ENCODE measurements at places on chromosomes 2 and 18.
A peak's percentile ranks its signal among the peaks of the same experiment; 100 is the strongest.

GRCh38 chr2:128145651-128146050 lies 54.7 kb downstream of the UGGT1 start:
- no peak for DNase-seq

DNA sequence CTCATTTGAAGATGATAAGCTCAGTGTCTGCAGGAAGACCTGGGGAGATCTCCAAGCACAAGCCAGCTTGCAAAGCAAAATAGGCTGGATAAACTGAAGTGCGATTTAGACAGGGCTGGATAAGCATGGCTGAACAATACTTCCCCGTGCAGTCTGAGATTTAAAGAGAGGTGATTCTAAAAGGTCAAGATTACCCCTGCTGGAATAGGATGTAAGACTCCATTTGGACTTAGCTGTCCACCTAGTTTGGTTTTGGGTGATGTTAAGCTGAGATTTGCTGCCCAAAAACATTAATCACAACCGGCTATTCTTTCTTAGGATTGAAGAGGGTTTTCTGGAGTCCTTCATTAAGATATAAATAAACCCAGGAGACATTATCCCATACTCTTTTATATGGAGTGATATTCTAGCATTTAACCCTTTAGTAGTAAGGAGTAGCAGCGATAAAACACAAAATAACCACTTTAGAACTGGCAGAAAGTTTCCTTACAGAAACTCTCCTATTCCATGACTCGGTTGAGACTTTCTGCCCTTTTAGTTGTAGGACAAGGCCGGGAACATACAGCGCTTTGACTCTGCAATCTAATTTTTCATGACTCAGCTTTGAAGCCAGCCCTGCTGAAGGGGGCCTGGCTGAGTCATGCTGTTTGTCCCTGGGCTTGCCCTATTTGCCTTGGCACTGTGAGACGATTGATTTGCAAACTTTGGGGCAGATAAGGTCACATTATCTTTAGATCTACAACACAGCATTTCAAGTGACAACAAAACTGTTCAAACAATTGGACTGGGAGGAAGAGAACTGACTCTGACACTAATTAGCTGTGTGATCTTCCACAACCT lies 238.2 kb downstream of the GCA start:
- DNase-seq = no peak

- peak; percentile 62 for DNase-seq
These were observed 32.0 kb upstream of the GPR55 start for GRCh38 chr2:230956827-230957755.

DNA sequence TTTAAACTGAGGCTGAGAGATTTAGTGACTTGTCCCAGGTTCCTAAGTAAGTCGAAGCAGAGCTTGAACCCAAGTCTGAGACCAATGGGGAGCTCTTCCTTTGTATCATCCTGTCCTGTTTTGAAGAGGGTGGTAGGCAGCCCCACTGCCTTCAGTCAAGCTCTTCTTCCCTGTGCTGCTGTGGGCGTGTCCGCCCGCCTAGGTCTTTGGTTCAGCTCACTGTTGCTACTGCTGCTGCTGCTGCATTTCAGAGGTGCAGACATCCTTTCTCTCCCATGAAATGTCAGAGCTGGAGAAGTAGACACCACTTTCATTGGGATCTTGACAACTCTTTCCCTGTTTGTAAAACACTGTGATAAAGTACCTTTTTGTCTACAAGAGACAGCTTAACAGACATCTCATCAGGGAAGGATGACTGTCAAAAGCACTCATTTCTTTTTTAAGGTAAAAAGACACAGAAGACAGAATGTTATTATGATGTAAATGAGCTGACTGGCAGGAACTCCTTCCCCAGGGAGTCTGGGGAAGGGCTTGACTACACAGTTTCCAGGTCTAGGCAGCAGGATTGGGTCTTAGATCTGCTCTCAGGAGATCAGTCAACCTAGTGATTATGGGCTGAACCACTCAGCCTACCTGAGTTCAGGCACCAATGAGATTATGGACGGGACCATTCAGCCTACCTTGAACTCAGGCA lies 91.7 kb upstream of the TRIB2 start:
- DNase-seq = no peak

DNA sequence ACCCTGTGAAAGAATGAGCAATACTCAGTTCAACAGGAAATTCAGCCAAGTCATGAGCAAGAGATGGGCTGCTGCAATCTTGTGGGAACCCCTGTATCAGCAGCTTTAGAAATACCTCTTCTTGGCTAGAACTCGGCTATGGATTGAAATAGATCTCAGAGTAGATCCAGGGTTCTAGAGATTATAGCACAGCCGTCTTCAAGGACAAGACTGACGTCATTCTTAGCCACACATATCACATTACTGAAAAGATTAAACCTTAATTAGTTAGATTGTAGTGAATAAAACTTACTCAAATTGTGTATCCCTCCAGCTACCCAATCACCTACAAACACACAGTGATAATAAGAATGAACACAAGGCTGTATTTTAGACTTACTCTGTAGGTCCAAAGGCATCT lies 776.4 kb downstream of the EPHA4 start:
- no peak for DNase-seq

DNA sequence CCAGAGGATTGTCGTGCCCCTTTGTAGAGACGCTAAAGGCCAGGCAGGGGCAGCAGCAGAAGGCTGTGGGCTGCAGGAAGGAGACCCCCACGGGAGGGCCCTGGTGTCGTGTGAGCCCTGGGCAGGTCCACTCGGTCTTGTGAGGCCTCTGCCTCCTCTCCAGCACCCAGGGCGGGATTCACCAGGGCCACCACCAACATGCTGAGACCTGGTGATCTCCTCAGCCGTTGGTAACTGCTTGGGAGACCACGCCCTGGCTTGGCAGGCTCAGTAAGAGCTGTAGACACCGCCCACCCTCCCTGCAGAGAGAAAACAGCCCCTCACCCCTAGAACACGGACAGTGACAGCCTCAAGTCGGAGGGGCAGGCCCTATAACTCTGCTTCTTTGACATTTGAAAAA lies 21.1 kb downstream of the MBP start:
- DNase-seq = no peak

- DNase-seq = no peak
These were observed 49.4 kb downstream of the RHOB start for GRCh38 chr2:20496076-20496872.

DNA sequence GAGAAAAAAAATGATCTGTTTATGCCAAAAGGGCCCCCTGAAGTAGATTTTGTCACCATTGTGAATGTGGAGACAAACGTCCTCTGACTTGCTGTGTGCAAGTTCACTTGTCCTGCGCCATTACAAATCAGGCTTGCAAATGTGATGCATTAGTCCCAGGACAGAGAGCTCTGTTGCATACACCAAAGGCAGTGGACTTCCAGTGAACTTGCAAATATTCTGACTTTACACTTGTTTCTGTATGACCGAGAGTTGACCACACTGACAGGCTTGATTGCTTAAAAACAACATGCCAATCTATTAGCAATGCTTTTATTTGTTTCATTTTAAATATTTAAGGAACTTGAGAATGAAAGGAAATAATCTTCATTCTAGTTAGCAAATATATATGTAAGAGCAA lies 293.2 kb downstream of the PLCL1 start:
- DNase-seq = no peak

- no peak for DNase-seq
These were observed 29.6 kb downstream of the IGFBP5 start for GRCh38 chr2:216665717-216666116.

GRCh38 chr2:50196775-50197480 lies 835.0 kb downstream of the NRXN1 start:
- DNase-seq = no peak

- DNase-seq = no peak
These were observed 34.0 kb upstream of the IL37 start for GRCh38 chr2:112876971-112877361.

DNA sequence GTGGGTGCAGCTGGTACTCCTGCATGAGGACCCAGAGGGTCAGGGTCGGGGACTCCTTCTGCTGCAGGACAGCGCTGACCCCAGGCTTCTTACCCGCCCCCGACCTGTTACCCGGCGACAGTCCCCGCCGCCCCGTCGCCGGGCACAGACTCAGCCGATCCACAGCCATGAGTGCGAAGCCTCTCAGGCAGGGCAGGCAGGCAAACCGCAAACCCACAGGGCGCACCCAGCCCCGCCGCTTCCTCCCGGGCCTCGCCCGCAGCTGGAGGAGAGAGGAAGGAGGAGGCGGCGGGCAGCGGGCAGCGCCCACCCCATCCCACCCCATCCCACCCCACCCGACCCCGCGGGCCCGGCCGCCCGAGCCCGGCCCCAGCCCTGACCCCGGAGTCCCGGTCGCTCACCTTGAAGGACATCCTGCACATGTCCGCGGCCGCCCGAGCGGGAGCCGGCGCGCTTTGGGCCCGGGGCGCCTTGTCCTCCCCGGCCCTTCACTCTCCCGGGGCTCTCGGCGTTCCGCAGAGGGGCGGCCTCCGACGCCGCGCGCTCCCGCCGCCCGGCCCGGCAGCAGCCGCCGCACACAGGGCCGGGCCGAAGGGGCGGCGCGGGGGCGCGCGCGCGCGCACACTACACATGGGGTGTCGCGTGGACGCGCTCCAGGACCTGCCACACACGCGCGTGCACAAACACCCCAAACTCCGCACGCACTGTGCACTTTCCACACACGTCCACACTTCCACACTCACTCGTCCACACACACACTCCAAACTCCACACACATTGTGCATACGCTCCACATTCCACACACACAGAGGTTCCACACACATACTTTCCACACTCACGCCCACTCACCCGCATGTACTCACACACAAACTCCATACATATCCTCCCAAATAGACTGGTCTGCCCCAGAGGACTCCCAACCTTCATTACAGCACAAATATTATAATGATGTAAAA lies at the start of gene ANKRD29:
Gene ANKRD29, minus strand, starts transcription at position 603 of the 955 bp plus-strand sequence. Its CDS starts 181 bp downstream, at position 422.
- peak; percentile 45 for DNase-seq

DNA sequence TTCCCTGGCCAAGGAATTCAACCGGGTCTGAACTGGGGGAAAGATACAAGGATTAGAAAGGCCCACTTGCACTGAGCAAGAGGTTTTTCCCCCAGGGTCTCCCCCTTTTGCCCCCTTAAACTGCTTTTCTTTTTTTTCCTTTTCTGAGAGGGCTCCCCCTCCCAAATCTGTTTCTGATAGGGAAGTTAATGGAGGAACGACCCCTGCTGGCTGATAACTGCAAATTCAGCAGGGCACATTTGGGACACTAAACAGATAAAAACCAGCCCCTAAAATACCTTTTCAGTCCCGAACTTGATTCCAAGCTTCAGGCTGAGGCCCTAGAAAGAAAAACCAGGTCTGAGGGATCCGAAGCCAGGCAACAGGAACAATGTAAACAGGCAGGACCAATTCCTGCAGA lies 1012.4 kb upstream of the CRIM1 start:
- no peak for DNase-seq

DNA sequence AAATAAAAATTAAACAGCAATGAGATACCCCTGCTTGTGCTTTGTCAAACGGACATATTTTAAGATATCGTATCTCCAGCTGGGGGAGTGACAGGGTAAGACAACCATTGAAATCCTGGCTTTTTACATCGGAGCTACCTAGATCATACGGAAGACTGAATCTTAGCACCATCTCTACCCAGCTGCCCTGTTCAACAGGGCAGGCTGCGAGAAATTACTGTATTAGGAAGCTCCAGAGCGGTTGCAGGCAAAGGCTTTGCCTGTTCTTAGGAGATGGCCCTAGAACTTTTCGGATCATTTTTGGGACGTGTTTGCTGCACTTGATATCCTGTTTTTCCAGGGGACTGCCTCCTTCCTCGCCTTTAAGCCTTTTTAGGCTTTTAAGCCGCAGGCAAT lies 2.0 kb upstream of the PRKCE start:
- DNase-seq = no peak

DNA sequence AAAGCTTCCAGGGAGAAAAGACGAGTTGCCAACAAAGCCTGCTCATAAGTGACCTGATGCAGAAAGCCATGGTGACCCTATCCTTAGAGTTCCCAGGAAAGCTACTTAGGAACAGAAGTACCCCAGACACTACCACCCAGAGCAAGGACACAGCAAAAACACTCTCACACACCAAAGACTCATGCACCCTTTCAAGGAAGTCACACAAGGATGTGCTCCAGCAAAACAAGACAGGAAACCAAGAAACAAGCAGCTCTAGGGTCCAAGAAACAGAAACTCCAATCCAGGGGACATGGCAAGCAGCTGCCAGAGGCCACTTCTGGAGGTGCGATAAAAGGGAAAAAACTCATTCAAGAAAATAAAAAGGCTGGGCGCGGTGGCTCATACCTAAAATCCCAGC lies 5.7 kb downstream of the KIF1A start:
- no peak for DNase-seq

GRCh38 chr18:78069784-78070664 lies 820.4 kb downstream of the GALR1 start:
- DNase-seq = no peak

DNA sequence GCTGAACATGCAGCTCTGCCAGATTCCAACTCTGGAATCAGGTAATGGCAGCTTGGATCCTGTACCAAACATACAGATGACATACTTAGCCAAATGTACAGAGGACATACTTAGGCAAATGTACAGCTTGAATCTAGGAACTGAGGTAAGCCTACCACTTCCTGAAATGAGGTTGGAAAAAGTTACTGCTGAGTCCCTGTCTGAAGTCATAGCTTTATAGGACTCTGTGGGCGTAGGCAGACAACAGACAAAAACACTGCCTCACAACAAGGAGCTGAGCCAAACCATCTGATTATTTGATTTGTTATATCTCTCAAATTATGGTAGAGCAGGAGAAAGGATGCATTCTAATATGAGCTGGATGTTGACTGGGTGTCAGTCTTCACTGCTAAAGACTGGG lies 290.2 kb upstream of the TCF4 start:
- no peak for DNase-seq

- DNase-seq = no peak
These were observed 20.2 kb upstream of the DARS1 start for GRCh38 chr2:136005462-136006196.

GRCh38 chr18:62085756-62086155 lies 101.1 kb downstream of the PIGN start:
- no peak for DNase-seq

GRCh38 chr2:173397539-173397938 lies 42.9 kb downstream of the CDCA7 start:
- no peak for DNase-seq

DNA sequence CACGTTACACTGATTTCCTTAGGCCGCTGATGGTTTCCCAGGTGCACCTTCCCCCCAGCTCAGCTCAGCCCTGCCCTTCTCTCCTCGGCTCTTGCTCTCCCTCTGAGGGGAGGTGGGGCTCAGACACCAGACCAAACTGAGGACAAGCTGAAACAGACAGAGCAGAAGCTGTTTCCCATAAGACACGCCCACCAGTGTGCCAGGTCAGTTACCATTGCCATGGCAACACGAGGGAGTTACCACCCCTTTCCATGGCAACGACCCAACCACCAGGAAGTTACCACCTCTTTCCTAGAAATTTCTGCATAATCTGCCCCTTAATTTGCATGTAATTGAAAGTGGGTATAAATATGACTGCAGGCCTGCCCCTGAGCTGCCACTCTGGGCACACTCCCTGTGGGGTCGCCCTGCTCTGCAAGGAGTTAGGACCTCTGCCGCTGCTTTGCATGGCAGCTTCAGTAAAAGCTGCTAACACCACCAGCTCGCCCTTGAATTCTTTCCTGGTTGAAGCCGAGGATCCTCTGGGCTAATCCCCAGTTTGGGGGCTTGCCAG lies 120.9 kb upstream of the SMIM21 start:
- DNase-seq = no peak

GRCh38 chr2:113010088-113010487 lies 4.8 kb downstream of the IL36A start:
- DNase-seq = no peak
